AG20443 (cell line): ENCODE measurements at places on chromosomes 5 and 9.
A peak's percentile ranks its signal among the peaks of the same experiment; 100 is the strongest.

- DNase-seq = peak; percentile 60
Measured at GRCh38 chr5:139474890-139475791, 4.3 kb downstream of the SMIM33 start.

- no peak for DNase-seq
Measured at GRCh38 chr5:88130211-88130815, 138.3 kb downstream of the TMEM161B start.

GRCh38 chr5:178150977-178151734 is 2.5 kb downstream of the NHP2 start:
- no peak for DNase-seq

GRCh38 chr5:62341783-62342475 is 35.9 kb downstream of the KIF2A start:
- DNase-seq = no peak

DNA sequence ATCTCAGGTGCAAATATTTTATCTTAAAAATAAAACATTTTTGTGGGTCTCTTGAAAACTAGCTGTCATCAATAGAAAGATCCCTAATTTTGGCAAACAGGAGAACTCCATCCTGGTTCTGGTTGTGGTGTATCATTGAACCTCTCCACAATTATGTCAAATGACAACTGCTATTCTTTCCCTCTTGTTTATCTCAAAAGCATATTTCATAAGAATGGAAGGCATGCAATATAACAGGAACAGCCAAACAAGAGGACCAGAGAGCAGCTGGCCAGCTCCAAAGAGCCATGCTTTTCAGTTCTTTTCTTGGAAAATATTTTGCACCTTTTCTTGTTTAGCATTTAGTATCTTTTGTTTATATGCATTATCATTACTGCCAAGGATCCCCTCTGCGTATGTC is 125.4 kb downstream of the ADAMTS6 start:
- no peak for DNase-seq

GRCh38 chr5:139138809-139139208 is 59.4 kb downstream of the SIL1 start:
- peak; percentile 40 for DNase-seq

DNA sequence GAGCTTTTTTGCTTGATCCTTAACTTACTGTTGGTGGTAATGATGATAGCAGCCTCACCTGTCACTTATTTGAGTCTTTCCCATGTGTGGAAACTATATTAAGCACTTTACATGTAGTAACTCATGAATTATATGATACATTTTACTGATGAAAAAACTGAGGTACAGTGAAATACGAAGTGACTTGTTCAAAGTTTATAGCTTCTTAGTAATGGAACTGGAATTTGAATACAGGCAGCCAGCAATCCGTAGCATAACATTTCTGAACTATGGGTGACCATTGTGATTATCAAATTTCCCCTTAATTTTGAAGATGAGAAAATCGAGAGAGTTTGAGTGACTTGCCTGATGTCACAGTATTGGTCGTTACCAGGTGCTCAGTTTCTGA is 17.3 kb downstream of the SCAMP1 start:
- no peak for DNase-seq

GRCh38 chr5:169142264-169142970 is 158.5 kb downstream of the SLIT3 start:
- DNase-seq = no peak

DNA sequence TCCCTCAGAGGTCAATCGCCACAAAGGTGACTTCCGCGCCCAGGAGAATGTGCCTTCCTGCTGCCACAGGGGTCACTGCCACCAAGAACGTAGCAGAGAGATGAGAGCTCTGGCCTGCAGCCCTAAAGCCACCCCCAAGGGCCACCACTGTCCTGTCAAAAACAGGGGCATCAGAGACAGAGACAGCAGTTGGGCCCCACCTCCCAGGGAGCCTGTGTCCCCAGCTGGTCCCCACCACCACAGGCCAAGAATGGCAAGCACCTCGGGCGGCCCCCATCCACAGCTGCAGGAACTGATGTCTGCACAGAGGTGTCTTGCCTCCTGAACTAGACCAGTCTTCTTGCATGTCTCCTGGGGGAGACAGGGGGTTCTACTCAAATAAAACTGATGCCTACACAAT is 5.8 kb downstream of the SPATA31E1 start:
- DNase-seq = no peak

DNA sequence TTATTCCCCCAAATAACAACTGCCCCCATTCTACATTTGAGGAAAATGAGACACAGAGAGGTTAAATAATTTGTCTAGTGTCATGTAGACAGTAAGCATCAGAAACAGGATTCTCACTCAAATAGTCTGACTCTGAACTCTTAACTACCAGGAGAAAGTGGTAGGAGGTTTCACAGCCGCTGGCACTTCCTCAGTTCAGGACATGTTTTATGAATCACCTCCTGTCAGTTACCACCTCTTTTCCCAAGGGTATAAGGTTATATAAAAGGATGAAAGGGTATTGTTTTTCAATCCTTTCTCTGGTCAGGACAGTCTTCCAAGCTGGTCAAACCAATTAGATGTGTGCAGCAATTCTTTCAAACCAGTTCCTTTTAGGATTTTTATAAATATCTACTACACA is 52.1 kb downstream of the TSSK1B start:
- DNase-seq = no peak

DNA sequence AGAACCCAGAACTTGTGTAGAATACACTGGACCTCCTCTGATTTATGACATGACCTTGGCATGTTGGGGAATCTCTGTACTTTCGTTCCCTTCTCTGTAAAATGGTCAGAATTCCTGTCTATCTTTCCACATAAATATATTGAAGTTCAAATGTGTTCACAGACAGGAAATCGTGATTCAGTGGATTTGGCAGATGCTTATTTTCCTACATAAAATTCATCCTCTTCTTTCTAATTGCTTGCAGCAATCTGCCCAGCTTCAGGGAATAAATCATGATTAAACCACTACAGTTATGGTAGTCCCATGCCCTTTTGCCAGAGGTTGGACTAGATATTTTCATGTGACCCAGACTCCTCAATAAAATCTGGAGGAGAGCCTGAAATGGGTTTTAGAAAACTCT is 52.1 kb upstream of the ARL15 start:
- peak; percentile 45 for DNase-seq

DNA sequence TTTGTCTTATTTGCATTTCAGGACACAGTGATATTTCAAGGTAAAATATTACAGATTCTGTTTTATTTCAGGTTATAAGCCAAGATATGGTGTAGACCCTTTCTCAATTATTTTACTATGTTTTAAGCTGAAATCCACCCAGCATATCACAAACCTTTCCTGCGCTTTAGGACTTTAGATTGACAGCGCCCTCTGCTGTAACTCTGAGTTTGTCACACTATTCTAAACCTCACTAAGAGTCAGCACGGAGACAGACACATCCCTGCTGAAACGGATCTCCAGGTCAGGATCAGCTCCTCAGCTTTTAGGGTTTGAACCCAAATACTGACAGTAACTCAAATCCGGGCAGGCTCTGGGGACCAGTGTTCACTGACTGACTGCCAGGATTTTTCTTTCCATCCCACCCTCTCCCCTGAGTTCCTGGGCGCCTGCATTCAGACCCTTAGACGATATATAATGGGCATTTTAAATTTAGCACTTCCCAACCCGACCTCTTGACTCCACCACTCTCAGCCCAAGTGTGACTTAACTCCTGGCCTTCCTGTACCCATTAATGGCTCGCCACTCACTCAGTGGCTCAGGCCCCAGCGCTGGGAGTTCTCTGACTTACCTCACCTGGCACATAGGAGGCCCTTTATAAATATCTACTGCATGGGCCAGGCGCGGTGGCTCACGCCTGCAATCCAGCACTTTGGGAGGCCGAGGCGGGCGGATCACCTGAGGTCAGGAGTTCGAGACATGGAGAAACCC is 33.5 kb downstream of the TLX3 start:
- peak; percentile 71 for DNase-seq

GRCh38 chr9:22040760-22041159 is 31.7 kb upstream of the CDKN2B start:
- DNase-seq = peak; percentile 62

- DNase-seq = peak; percentile 75
Measured at GRCh38 chr5:68484307-68485068, 268.9 kb downstream of the PIK3R1 start.

DNA sequence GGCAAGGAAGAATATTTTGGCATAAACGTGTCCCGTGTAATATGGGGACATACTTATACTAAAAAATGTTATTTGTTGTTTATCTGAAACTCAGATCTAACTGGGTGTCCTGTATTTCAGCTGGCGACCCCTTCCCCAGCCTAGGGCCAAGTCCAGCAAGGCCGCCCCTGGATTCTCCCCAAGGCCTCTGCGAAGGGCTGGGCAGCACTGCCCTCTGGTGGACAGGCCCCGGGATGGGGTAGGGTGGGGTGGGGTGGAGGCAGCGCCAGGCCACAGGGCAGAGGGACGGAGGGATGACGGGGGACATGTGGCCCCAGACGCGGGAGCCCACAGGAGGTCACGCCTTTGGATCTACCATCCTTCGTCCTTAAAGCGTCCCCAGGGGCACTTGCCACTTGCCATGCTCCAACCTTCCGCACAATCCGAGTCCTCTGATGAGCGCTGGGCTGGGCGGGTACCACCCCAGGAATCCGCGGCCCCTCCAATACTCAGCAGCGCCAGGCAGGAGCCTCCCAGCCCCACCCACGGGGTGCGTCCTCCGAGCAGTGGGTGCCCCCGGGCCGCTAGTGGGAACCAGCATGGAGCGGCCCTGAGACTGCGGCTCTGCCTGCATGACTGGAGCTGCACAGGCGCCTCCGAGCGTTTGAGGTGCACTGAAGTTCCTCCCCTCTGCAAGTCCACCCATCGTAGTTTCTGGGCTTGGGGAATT is 7.1 kb upstream of the AGPAT2 start:
- peak; percentile 91 for DNase-seq

DNA sequence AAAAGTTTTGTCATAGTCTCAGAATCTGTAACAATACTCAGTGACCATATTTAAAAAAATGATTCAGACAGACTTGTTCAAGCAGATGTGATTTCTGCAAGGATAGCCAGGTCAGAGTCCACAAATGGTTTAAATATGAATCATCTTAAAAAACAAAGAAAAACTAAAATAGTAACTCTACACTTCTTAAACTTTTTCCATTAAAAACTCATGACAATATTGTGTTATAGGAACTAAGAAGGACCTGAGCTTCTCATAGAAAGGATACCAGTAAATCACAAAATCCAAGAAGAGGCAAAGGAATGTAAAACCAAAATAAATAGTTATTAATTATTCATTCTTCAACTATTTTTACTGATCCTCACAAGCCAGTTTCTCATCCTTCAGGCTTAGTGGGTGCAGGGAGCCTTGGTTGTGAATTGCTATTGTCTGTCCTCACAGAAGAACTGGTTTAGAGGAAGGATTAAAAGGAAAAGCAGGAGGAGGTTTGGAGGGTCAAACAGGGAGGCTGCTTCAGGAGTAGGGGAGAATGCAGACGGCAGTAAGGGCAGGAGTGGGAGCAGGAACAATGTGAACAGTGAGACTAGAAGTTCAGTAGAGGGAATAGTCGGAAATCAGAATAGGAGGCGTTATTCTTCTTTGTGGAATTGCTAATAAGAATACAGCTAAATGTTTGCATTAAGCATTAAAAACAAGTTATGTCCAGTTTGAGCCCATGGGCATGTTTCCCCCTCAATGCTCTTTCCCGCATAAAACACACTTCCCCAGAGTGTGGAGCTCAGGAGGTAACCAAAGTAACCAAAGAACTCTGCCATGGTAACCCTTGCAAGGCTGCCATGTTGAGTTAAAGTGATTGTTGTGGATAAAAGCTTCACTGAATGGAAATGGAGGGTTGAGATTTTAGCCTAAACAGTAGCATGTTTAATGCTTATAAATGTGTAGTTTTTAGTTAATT is 110.7 kb downstream of the CCDC192 start:
- peak; percentile 62 for DNase-seq

GRCh38 chr9:126436545-126437267 is 110.1 kb downstream of the MVB12B start:
- DNase-seq = peak; percentile 39

GRCh38 chr5:40585537-40586267 is 94.0 kb upstream of the PTGER4 start:
- no peak for DNase-seq

DNA sequence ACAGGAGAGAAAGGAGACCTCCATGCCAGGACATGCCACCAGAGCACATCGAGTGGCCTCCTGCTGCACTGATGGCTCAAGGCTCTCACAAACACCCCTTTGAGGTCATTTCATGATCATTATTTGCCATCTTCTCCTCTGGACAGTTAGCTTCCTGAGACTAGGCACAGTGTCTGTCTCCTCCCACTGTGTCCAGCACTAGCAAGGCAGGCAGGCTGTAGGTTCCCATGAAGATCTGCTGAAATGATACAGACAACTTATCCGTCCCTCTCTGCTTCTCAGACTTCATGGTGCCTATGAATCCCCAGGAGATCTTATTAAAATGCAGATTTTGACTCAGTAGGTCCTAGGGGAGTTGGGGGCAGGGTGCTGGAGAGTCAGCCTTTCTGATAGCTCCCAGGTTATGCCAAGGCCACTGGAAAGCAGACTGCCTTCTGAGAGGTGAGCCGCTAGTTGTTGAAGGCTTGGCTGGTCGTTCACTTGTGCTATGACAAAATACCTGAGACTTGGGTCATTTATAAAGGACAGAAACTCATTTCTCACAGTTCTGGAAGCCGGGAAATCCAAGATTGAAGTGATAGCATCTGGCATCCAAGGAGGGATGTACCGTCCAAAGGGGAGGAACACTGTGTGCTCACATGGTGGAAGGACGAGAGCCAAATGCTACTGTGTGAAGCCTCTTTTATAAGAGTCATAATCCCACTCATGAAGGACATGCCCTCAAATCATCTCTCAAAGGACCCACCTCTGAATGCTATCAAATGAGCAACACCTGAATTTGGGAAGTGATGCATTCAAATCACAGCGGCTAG is 183.4 kb downstream of the SPOCK1 start:
- DNase-seq = no peak
